DMS53 (cell line): ENCODE measurements at places on chromosomes 13 and 19.

- DNase-seq = peak; percentile 82
Measured at GRCh38 chr19:55173714-55174409, 6.2 kb downstream of the SYT5 start.

DNA sequence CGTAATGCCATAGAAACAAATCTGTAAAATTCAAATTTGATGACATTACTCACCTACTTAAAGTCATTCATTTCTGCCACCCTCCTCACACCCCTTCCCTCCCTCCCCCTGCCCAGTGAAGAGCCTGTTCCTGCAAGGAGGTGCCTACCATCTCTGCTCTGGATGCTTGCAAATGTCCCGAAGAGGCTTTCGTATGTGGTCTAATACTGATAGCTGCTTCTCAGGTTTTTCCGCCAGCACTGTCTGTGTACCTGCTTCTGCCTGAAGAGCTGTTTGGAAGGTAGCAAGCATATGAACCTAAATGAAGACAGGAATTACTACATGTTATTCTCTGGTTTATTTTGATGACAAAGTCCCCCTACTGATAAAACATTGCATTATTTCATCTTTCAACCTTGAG, 57.1 kb downstream of the GPALPP1 start:
- peak; percentile 33 for DNase-seq

DNA sequence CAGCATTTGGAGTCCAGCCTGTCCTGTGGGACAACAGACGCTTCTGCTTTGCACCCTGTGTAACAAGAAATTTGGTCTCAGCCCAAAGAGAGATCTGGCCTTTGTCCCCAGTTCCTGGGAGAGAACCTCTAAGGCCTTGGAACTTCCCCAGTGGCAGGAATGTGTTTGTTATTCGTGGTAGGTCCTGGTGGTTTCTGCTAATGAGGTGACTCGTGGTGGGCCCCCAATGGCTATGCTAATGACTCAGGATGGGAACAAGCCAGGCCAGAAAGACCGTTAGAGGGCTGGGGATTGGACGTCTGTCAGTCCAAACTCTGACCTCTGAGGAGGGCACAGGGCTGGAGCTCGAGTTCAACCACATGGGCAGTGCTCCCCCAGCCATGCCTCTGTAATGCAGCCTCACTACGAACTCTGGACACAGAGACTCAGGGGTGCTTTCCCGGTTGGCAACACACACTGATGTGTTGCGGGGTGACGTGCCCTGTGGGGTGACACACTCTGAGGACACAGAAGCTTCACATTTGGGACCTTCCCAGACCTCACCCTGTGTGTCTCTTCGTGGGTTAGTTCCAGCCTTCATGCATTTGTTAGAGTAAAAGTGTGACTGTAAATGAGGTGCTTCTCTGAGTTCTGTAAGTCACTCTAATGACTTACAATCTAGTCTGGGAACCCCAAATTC, 38.9 kb downstream of the TEX29 start:
- no peak for DNase-seq

DNA sequence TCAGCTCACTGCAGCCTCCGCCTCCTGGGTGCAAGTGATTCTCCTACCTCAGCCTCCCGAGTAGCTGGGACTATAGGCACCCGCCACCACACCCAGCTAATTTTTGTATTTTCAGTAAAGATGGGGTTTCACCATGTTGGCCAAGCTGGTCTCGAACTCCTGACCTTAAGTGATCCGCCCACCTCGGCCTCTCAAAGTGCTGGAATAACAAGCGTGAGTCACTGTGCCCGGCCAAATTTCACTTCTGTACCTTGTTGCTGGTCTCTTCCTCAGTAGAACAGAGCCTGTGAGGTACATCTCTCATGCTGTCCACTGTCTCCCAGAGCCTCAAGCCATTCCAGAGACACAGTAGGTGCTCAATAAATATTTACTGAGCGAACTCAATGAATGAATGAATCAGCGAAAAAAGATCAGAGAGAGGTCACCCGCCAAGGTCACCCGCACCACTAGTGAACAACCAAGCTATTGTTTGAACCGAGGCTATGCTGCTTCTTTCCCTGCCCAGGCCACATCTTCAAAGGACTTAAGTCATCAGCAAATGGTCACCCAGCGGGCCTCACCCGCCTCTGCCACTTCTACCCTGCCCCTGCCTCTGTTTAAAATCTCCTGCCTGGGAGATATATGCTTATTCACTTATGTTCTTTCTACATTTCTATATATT, 9.3 kb downstream of the TMEM143 start:
- DNase-seq = peak; percentile 34

DNA sequence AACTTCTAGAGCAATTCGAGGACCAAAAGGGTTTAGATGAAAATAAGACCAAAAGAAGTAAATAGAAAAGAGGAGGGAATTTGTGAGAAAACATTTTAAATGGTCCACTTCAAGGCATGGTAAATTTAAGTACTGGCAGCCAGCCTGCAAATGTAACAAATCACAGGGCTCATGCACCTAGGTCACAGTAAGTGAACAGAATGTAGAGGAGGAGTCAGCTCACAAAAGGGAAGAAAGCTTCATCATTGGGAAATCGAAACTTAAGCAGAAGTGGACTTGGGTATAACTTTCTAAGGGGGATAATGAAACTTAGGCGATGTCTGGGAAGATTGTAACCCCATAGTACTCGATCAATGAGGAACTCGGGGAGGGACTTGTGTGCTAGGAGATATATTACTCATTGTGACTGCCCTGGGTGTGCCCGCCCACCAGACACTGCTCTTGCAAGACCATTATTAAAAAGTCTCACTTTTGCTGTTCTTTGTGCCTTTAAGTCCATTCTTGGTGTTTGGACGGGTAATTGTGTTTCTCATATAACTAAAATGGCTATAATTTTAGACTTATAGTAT, 1053.6 kb upstream of the MIR17HG start:
- no peak for DNase-seq

GRCh38 chr19:3167533-3168272, 10.9 kb upstream of the S1PR4 start:
- no peak for DNase-seq

DNA sequence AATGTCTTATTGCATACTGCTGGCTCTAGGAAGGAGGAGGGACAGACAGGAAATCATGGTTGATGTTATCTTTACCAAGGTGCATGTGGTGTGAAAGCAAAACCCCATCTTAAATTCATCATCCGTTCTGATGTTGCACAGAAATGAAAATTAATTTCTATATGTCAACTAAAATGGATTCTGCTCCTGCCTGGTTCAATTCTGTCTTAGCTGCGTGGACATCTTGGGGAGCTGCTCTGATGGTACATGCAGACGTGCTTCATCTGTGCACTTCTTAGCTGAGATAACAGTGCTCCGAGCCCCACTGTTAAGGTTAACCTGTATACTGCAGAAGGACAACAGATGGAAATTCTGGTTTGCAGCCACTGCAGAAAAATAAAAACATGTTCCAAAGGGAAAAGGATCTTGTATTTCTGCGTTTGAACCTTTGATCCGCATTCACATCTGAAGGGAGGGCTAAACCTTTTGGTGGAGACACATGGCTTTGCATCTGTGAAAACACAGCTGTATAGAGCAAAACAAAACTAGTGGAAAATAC, 155.6 kb downstream of the TM9SF2 start:
- DNase-seq = no peak

- DNase-seq = no peak
Measured at GRCh38 chr19:5354403-5354802, 13.8 kb upstream of the PTPRS start.

GRCh38 chr19:18612051-18612771, 459 bp upstream of the TMEM59L start:
- peak; percentile 40 for DNase-seq

GRCh38 chr19:46697204-46697960, 19.5 kb downstream of the PRKD2 start:
- peak; percentile 46 for DNase-seq

- DNase-seq = no peak
Measured at GRCh38 chr13:103273825-103274224, 207.6 kb upstream of the SLC10A2 start.

GRCh38 chr19:19485161-19485997, 30.0 kb downstream of the TSSK6 start:
- DNase-seq = no peak

DNA sequence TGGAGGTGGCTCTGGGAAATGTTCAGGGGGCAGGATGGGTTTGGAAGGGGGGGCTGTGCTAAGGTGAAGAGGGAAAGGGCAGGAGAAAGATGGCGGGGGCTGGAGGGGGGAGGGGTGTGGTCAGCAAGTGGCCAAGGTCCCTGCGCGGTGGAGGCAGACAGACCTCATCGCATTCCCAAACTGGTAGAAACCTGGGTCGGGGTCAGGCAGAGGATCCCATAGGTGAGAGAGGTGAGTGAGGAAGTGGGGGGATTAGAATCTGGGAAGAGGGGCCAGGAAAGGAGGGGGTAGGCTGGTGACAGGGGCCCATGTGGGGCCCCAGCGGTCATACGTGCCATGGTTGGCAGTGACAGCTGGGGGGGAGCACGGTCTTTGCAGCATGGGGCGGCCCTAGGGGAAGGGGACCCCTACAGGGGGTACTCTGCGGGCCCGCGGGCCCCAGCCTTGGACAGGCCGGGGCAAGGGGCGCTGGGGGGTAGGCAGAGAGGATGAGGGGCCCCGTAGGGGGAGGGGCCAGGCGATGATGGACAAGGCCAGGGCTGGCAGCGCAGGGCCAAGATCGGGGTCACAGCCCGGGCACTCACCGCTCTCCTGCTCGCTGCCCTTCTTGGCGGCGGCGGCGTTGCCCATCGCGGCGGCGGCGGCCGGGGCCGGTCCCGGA, 514 bp downstream of the PRKACA start:
- DNase-seq = peak; percentile 32

- no peak for DNase-seq
Measured at GRCh38 chr19:32018014-32018413, 327.4 kb upstream of the ZNF507 start.

GRCh38 chr19:43777163-43777695, 3.5 kb downstream of the KCNN4 start:
- DNase-seq = no peak
